Stimulated activated CD4-positive, alpha-beta T cell treated with anti-CD3 and anti-CD28 coated beads, Interleukin-12 subunit alpha, Interleukin-12 subunit beta, amount 100 ng/mL, for 48 hours (primary cell): ENCODE measurements at places on chromosomes 3 and 15.

DNA sequence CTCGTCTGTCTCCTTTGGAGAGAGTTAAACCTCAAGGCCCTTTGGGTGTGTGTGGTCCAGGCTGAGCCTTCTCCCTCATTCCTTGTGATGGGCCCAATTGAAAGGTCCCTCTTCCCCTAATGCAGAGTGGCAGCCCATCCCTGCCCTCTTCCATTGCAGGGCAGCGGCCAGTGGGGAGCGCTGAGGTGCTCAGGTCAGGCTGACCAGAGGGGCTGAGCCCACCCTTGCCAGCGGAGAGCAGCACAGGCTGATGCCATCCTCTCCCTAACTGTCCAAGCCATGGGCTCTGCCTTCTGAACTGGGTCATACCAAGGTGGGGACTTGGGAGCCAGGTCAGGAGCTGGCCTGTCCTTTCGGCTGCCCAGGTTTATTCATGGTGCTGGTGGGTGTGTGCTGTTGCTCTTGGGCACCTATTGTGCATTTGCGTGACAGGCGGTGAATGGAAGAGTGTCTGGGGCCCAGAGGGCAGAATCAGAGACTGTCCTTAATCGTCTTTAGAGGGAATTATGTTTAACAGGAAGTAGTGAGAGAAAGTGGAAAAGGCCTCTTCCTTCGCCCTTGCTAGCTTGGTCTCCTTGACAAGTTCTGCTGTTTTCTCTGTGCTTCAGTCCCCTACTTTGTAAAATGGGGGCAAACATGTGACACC is 96.9 kb downstream of the VGLL4 start:
- DNase-seq: no peak

DNA sequence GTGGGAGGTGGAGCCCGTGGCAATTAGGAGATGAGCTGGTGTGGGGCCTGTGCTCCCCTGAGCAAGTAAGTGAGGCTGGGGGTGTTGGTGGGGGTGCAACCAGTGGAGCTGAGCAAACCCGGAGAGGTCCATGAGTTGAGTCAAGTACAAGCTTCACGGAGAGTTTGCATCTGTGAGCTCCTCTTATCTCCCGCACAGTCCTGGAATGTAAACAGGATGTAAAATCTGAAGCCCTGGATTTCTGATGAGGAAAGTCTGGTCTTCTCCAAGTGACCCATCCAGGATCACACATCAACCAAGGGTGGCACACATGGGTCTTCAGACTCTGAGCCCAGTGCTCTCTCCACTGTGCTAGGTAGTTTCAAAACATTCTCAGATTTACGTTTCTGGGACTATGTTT is 67.8 kb downstream of the LSM3 start:
- DNase-seq: no peak

DNA sequence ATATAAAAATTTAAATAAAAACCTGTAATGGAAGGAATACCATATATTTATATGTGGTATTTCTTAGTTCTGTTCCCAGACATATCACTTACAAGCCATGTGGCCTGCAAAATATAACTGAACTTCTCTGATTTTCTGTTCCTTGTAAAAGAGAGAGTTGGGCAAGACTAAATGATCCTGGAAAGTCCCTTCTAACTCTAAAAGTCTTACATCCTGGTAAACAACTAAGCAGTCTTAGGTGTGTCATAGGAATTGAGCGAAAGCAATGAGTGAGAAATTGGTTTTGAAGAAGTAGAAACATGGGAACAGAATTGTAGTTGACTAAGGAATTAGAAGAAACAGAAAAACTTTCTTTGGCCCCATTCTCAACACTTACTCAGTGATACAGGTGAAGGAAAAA is 25.3 kb upstream of the IL20RB start:
- no peak for DNase-seq

DNA sequence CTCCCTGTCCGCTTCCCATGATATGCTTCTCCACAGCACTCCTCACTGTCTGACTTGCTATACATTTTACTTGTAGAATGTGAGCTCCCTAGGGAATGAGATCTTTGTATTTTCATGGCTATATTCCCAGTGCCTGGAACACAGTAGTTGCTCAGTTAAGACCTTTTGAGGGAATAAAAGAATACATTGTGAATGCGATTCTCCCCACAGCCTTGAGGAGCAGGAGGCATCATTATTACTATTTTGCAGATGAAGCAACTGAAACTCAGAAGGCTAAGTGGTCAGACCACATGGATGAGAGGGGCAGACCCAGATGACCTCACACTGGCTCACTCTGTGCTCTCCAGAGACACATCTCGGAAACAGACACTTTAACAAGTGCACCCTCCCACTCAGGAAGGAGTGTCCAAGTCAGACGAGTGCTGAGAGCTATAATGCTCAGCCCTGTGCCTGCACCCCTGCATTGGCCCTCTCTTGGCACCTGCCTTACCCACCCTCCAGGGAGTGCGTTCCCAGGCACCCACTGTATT is 46.8 kb downstream of the SST start:
- no peak for DNase-seq

DNA sequence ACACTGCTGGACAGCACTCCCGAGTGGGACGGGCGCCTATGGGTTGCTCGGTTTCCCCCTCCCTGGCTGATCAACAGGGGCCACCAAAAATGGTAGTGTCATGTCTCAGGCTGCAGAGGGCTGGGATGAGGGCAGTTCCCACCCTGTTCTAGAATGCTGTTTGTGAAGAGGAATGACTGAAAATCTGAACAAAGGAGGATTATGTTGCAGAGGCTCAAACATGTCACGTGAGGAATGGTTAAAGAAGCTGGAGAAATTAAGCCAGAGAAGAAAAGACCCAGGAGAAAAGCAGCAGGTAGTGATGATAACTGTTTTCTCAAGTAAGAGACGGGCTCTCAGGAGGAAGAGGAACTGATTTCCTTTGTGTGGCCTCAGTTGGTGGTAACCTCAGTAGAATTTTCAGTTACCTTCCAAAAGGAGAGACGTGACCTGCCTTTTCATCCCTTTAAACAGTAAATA is 10.4 kb downstream of the SPG21 start:
- DNase-seq: no peak

- DNase-seq: no peak
These were observed 259.1 kb downstream of the OPA1 start for GRCh38 chr3:193851941-193852674.

DNA sequence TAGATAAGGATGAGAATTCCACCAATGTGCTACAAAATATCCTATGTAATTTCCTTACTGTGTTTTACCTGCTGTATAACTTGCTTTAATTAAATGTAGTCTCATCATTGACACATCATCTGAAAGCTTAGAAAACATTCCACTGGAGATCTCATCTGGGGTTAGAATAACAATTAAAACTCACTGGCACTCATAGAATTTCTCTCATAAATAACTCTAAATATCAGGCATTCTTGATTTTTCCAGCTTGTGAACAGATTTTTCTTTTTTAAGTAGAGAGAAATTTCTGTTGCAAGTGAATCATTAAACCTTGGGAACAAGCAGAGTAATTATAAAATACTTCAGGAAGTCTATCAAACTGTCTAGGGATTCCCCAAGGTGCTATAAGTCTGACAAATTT is 843.8 kb downstream of the NAALADL2 start:
- no peak for DNase-seq

- DNase-seq: no peak
These were observed 231.9 kb upstream of the DPPA4 start for GRCh38 chr3:109569135-109569846.

GRCh38 chr3:32274306-32274705 is 35.8 kb downstream of the CMTM8 start:
- DNase-seq: no peak

- no peak for DNase-seq
These were observed 4.4 kb upstream of the MBNL1 start for GRCh38 chr3:152264378-152264777.

DNA sequence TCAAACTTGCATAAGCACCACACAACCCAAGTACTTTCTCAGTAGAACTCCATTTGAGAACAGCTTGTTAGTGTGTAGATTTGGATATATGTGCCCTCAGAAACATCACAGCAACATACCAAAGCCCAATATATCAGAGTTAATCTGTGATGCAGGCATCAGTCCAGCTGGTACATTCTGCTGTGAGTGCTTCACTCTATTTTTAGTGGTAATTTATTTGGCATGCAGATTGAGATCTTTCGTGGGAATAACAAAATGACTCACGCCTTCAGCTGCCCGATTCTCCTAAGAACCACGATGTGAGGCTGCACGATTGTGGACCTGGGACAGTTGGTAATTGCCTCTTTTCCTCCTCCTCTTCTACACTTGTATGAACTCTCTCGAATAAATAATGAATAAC is 730.7 kb downstream of the SQOR start:
- no peak for DNase-seq

- DNase-seq: no peak
These were observed 106.1 kb downstream of the RFTN1 start for GRCh38 chr3:16407366-16407765.

DNA sequence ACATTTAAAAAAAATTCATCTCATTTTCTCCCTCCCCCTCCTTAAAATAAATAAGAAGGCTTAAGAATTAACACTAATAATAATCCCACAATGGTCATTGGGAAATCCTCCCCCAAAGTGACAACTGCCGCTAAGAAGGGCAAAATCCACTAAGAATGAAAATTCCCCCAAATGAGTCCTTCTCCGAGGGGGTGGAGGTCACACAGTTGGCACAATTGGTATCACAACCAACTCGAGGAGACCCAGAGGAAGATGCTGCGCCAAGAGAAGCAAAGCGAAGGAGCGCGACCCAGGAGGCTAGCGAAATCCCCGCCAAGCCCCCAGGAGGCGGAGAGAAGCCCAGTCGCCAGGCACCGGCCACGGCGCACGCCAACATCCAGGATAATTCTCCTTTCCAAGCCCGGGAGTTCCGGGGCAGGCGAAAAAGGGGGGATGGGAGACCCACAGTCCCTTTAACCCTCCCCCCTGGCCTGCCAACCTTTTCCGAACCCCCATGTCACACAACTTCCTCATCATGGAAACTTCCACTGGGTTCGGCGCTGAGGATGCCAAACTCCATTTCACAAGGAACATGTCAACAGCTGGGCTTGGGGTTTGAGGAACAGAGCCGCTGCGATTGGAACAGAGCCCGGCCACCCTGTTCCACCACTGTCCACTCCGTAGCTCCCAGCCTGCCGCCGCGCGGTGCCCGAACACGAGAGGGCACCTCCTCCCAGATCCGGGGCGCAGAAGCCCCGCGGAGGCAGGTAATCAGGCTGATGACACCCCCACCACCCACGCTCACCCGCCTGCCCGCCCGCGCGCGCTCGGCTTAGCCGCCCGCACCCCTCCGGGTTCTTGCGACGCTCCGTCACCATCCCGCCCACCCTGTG is 668 bp downstream of the THRB start:
- no peak for DNase-seq

DNA sequence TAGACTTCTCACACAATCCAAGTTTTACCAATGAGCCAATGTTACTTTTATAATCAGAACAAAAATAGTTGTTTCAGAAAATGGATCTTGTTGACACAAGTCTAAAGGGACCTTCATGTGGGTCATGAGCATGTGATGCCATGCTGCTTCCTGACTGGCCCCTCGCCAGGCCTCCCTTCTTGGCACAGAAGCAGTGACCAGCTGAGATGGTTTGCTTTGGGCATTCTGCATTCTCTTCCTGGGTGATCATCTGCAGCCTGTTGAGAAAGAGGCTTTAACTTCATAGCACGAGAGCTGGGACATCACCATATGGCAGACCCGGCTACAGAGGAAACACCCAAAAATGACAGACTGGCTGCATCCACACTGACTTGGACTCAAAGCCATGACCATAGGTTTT is 45.7 kb downstream of the TGM4 start:
- DNase-seq: no peak

GRCh38 chr15:23687143-23687470 is at the start of gene NDN:
Gene NDN (minus strand): TSS chr15:23687305. CDS start chr15:23687217, 88 bp downstream.
- DNase-seq: no peak

DNA sequence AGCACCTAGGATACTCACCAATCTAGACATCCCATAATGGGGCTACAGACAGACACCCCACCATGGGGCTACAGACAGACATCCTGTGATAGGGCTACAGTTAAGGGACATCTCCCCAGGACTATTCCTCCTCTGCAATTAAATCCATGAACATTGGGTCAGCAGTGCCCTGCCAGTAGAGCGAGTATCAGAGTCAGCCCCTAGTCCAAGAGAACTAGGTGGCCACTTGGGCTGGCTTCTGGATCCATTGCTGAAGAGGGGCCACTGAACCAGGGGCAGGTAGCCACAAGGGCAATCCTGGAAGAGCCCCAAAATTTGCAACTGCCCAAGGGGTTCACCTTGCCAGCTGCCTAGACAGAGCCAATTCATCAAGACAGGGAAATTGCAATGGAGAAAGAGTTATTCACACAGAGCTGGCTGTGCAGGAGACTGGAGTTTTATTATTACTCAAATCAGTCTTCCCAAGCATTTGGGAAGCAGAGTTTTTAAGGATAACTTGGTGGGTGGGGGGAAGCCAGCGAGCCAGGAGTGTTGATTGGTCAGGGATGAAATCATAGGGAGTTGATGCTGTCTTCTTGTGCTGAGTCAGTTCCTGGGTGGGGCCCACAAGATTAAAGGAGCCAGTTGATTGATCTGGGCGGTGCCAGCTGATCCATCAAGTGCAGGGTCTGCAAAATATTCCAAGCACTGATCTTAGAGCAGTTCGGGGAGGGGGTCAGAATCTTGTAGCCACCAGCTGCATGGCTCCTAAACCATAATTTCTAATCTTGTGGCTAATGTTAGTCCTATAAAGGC is 170.2 kb upstream of the SMAD3 start:
- DNase-seq: no peak

- DNase-seq: no peak
These were observed 545.8 kb downstream of the RBMS3 start for GRCh38 chr3:29826712-29827111.

GRCh38 chr15:72998681-72999466 is 53.4 kb upstream of the NEO1 start:
- DNase-seq: no peak

DNA sequence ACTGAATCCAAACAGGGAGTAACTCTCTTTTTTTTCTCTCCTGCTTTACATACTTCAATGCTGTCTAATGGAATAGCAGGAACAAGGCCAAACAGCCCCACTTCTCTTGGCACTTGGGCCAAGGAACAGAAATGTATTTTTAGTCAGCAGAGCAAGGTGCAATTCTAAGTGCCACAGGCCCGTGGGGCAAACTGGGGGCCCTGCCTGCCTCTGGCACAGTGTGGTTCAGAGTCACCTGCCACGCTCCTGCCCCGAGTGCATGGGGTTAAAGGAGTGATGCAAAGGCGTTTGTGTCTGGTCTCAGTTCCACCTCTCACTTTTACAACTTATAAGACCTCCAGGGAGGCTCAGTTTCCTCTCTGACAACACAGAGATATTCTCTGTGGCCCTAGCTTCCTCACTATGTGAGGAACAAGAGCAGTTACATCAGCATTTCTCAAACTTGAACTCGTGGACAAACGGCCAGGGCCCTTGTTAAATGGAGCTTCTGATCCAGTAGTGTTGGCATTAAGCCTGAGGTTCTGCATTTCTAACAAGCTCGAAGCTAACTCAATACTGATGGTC is 51.3 kb downstream of the LRIG1 start:
- no peak for DNase-seq

- peak; percentile 13 for DNase-seq
These were observed 30.6 kb upstream of the GPR160 start for GRCh38 chr3:170007031-170007663.

GRCh38 chr3:193859195-193859594 is 266.2 kb downstream of the OPA1 start:
- no peak for DNase-seq

GRCh38 chr15:68376447-68377060 is 55.4 kb downstream of the ITGA11 start:
- DNase-seq: no peak
